ENCODE measurements at places on chromosomes 11 and 22.

DNA sequence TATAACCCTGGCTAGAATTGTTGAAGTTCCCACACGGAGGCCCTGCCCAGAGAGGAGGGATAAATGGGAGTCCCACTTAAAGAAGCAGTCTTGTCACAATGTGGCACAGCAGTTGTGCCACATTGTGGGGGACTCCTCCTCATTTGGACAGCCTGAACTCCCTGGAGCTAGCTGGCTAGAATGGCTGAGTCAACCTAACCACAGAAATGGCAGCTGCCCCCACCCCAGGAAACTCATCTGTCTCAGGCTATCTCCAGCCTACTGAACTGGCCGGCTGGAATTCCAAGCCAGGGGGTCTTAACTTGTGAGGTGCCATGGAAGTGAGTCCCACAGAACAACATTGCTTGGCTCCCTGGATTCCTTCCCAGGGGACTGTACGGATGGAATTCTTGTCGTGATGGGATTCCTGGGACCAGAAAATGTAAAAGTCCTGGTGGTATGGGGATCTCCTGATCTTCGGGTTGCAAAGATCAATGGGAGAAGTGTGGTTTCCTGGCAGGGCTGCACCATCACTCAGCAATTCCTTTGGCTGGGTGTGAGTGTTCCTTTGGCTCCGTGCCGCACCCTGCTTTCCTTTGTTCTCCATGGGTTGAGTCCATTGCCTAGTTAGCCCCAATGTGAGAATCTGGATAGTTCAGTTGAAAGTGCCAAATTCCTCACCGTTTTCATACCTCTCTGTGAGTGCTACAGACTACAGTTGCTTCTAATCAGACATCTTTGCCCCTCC lies 791.2 kb upstream of the FAT3 start:
- DNase-seq: no peak

DNA sequence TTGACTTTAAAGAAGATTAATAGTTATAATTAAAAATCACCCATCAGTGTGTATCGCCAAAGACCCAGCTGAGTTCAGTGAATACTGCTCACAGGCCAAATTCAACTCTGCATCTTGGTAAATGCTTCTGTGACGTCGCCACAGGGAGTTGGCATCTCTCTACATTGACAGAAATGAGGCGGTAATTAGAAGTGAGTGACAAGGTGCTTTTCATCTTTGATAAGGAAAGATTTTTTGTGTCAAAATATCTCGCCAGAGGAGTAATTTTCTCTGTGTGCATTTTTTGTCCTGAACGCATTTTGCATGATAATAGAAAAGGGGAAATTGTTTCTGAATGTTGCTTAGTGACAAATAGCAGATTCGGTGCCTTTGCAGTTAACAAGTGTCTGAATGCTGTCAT lies 345.8 kb downstream of the CNTN5 start:
- no peak for DNase-seq

DNA sequence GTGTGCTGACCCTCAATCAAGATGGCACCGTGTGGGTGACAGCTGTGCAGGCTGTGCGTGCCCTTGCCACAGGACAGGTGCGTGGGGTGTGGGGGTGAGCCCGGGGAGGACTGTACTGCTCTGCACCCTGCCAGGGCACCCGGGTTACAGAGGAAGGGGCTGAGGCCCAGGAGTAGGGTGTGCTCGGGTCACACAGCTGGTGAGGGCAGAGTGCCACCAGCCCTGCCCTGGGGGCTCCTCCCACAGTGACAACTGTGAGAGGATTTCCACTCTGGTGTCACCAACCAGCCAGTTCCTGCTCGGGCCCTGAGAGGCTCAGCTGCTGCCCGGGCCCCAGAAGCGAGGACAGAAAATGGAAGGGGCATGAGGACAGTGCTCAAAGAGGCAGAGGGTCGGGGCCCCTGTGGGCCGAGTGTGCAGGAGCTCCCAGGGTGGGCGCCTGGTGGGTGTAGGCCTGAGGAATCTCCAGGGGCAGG lies 20.5 kb downstream of the TRMU start:
- DNase-seq: no peak

GRCh38 chr11:42225664-42226063 lies 766.2 kb upstream of the LRRC4C start:
- no peak for DNase-seq

DNA sequence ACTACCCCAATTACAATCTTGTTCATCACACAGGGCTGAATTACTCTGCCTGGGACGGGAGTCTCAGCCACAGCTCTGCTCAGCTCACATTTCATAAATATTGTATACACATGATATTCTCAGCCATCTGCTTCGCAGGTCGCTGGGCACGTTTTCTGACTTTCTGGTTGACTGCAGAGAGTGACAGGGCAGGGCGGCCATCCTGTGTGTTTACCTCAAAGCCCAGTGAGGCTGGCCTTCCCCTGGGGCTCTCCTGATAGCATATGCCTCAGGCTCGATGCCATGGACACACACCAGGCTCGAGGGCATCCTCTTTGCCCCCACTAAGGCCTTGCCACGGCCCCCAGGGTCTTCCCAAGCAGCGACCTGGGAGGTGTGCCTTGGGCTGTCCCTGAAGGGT lies 345.0 kb downstream of the CADM1 start:
- no peak for DNase-seq

- DNase-seq: no peak
Measured at GRCh38 chr11:69530278-69531070, 49.0 kb downstream of the LINC01488 start.

GRCh38 chr11:76542436-76542835 lies 97.6 kb downstream of the EMSY start:
- DNase-seq: no peak

DNA sequence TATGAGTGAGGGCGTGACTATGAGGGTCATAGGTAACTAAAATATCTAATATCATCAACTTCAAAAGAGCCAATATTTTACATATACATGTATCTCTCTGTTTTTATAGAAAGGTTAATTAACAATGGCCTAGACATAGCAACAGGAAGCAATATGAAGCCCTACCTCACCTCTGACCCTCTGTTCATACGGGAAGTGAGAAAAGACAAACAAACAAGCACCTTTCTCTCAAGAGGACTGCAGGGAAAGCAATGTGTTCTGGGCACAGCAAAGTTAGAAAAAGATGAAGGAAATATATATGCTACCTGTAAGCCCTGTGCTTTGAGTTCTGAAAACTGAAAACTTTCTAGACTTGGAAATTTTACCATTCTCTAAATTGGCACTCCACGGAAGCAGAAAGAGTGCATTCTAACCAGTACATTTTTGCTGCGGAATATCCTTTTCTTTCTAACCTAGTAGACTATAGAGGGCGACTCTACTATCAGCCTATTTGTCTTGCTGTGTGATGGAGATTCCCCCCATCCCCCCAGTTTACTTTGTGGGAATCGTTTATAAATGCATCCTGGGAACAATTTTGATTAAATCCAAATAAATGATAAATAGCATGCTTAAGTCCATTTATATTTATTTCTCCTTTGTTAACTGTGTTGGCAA lies 830.4 kb upstream of the FAT3 start:
- DNase-seq: no peak

- DNase-seq: no peak
Measured at GRCh38 chr11:76796511-76797198, 13.5 kb downstream of the TSKU start.

DNA sequence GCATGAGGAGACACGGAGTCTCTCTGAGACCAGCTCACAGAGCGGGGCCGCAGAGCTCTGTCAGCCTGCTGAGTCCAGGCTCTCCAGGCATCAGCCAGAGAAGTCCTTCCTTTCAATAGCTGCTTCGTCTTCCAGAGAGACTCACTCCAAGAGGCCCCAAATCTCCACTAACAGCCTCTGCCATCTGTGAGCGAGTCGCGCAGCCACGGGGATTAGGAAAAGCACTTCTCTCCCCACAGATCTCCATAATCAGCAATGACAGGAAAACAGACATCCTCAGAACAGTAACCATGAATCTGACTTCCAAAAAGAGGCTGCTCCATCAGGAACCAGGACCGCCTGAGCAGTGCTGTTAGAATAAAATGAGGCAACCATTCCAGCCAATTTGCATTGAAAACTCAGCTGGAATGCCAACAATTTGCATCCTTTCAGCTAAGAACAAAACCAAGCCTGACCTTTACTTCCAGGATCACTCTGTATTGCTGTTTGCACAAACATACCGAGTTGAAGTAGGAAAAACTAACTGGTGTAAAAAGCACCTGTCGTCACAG lies 65.4 kb downstream of the SMCO4 start:
- no peak for DNase-seq

DNA sequence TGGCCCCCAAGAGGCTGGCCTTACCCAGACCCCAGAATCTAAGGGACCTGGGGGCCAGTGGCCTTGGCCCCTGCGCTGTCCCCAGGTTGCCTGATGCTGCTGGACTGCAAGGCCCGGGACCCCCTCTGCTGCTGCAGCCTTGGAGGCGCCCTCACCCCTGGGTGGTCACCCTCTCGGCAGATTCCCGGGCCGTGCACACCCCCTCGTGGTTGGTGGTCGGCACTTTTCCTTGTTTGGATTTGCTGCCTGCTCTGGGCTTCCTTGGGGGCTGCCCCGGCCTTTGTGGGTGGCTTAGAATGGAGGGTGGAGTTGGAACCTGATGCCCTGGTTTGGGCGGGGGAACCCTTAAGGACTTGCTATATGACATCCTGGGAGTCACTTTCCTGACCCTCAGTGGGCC lies 5.3 kb downstream of the RIN1 start:
- DNase-seq: no peak
